Vagina (tissue), 2 donors: ENCODE measurements at places on chromosomes 4 and X.

- no peak for DNase-seq
These were observed 5.9 kb upstream of the HPGD start for GRCh38 chr4:174528226-174528625.

DNA sequence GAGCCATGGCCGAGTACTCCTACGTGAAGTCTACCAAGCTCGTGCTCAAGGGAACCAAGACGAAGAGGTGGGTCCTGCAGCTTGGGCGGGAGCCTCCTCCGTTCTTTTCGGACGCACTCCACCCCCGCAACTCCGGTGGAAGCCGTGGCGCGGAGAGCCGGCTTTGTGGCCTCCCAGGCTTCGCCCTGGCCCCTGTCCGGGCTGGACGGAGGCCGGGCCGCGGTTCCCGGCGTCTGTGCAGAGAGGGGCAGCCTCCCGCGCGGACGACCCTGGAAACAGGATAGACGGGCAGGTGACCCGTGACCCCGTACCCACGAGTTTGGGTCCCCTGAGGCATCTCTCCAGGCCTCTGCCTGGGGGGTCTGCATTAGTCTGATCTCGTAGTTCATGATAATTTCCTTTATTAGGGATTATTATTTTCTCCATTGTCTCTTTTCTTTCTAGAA lies 356 bp downstream of the FRG1 start:
- DNase-seq = no peak

- no peak for DNase-seq
These were observed 837 bp downstream of the CITED1 start for GRCh38 chrX:72304877-72305276.

DNA sequence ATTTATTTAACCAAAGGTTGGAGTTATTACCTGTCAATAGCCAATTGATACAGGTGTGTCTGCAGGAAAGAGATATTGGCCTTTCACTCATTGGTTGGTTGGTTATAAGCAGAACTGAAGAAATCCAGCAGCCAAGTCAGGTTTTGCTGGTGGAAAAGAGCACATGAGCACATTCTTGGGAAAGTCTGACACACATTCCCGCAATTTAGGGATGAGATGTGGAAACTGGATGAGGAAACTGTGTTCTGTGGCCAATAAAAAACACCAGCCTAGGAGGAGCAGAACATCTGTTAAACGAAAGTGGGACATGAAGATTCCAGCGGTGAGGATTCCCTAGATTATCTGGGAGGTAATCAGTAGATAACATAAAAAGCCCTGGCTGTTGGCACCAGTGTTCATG lies 567.4 kb upstream of the CPEB2 start:
- DNase-seq = no peak

GRCh38 chr4:36278789-36279188 lies 2.6 kb upstream of the DTHD1 start:
- DNase-seq = no peak

GRCh38 chr4:183995570-183995969 lies 90.5 kb downstream of the STOX2 start:
- DNase-seq = no peak

DNA sequence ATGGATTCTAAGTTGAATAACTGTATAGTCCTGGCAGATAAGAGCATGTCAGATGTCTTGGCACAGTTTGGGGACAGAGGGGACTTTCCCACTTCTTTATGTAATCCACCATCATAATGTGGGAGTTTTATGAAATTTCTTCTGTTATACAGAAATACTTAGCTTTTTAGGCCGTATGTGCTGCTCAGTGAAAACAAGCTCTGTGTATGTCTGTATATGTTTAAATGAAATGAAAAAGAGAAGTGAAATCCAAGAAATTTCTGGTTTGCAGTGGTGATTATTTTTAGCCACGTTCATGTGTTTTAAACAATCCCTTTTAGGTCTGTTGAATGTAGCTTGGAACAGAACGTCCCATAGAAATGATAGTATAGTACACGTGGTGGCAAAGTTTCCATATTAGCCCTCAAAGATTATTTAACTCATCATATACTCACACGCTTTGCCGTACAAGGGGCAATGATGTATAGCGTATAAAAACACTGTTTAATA lies 41.0 kb downstream of the GAB1 start:
- no peak for DNase-seq
